Activated naive CD8-positive, alpha-beta T cell treated with anti-CD3 and anti-CD28 coated beads, Interleukin-2, amount 50 U/mL, for 24 hours (primary cell): ENCODE measurements at places on chromosomes 7 and 10.

DNA sequence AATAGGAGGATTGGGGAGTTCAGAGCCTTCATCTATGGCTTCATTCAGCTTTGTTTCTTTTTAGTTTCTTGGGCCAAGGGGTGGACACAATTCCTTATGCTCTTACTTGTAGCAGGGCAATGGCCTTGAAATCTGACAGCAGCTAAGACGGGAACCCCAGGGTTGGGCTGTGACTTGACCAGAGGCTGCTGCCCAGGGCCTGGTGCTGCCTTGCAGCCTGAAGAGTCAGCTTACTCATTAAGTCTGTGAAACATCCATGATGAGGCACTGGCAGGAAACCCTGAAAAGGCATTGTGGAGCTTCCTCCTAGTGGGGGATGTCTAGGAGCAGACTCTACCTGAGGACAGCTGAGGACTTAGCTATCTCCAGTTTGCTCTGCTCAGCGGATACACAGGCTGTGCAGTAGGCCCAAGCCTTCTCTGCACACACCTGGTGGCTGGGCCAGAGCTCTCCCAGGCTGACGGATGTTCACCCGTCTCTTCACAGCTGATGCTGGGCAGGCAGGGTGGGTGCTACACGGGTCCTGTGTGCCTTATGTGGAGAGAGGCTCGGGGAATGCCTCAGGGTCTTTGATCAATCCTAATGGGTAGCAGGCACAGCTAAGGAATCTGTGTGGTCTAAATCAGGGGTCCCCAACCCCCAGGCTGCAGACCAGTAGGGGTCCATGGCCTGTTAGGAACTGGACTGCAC lies 17.8 kb downstream of the CXCL12 start:
- H3K27ac ChIP-seq: no peak overlapping the region
- no peaks in the 10 kb centered on the region for H3K4me1 ChIP-seq
- H3K27me3 ChIP-seq: peaks cover 6% of the 10 kb centered on the region

DNA sequence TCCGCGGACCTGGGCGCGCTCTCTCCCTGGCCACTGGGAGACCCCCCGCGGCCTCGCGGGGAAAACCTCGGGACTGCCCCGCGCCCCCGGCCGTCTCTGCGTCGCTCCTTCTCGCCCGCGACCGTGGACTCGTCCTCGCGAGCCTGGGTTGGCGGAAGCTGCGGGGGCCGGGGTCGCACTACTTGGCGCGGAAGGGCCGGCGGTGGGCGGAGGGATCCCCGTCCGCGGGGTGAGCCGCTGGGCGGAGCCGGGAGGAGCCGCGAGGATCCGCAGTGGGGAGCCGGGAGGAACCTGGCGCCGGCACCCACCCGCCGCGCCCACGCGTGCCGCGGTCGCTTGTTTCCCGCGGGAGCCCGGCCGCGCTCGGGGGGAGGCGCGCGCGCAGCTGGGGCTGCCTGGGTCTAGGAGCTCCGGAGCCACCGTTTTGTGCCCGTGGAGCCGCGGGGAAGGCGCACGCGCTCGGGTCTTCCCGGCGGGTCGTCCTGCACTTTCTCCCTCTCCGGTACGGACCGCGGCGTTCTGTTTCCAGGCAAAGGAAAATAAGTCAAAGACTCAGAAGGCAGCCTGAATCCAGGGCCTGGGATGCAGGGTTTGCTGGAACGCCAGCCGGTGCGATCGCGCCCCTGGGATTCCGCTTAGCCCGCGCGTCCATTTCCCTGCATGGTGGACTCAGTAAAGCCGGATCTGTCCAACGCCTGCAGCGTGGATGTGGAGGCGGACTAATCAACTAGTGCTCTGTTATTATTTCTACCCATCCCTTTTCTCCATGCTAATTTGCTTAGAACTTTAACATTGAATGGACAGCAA lies 28.7 kb upstream of the KMT2C start:
- peak; percentile 82 for DNase-seq
- H3K36me3 ChIP-seq: no peaks in the 10 kb centered on the region
- H3K27me3 ChIP-seq: no peaks in the 10 kb centered on the region
- peaks cover 11% of the 10 kb centered on the region for H3K4me1 ChIP-seq
- H3K4me3 ChIP-seq: peak overlapping the region; percentile 88
- peak overlapping the region; percentile 85 for H3K27ac ChIP-seq

- H3K27ac ChIP-seq: no peak overlapping the region
- H3K27me3 ChIP-seq: peaks cover 1% of the 10 kb centered on the region
- H3K4me1 ChIP-seq: no peaks in the 10 kb centered on the region
- no peak overlapping the region for H3K4me3 ChIP-seq
Observed at GRCh38 chr7:42745357-42746059, 166.4 kb downstream of the C7orf25 start.

GRCh38 chr7:69173846-69174245 lies 424.4 kb upstream of the AUTS2 start:
- H3K4me1 ChIP-seq: no peaks in the 10 kb centered on the region
- H3K36me3 ChIP-seq: no peaks in the 10 kb centered on the region
- H3K27ac ChIP-seq: no peak overlapping the region
- no peak for DNase-seq
- H3K27me3 ChIP-seq: peaks cover 4% of the 10 kb centered on the region

GRCh38 chr7:150361807-150362621 lies 6.6 kb upstream of the REPIN1 start:
- peaks cover 52% of the 10 kb centered on the region for H3K4me1 ChIP-seq
- H3K36me3 ChIP-seq: no peaks in the 10 kb centered on the region
- H3K27me3 ChIP-seq: no peaks in the 10 kb centered on the region
- no peak overlapping the region for H3K4me3 ChIP-seq
- no peak for DNase-seq
- no peak overlapping the region for H3K27ac ChIP-seq

DNA sequence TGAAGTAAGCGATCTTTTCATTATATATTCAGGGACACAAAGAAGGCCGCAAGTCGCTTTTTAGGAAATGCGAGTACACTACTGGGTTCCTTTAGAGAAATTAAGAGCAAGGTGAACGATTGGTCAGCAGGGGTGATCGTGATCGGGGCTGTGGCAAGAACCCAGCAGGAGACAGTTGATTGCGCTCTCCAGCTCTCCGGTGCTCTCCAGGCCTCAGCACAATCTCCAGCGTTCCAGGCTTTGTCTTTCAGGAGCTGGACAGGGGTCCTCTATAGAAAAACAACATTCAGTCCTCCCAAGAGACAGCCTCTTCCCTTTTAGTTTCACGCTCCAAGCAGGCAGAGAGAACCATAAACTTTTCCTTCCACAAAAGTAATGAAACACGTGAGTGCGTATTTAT lies 170.5 kb upstream of the KLF6 start:
- peaks cover 23% of the 10 kb centered on the region for H3K4me1 ChIP-seq
- H3K4me3 ChIP-seq: no peak overlapping the region
- DNase-seq: no peak
- no peaks in the 10 kb centered on the region for H3K27me3 ChIP-seq
- H3K36me3 ChIP-seq: no peaks in the 10 kb centered on the region

GRCh38 chr7:51072281-51072680 lies 244.3 kb downstream of the COBL start:
- no peak overlapping the region for H3K4me3 ChIP-seq
- H3K4me1 ChIP-seq: no peaks in the 10 kb centered on the region
- no peaks in the 10 kb centered on the region for H3K27me3 ChIP-seq
- no peaks in the 10 kb centered on the region for H3K36me3 ChIP-seq
- H3K27ac ChIP-seq: no peak overlapping the region
- DNase-seq: no peak

- H3K36me3 ChIP-seq: no peaks in the 10 kb centered on the region
- no peak overlapping the region for H3K27ac ChIP-seq
- peaks cover 34% of the 10 kb centered on the region for H3K27me3 ChIP-seq
- no peaks in the 10 kb centered on the region for H3K4me1 ChIP-seq
Observed at GRCh38 chr10:59957975-59958374, 51.6 kb upstream of the CCDC6 start.

DNA sequence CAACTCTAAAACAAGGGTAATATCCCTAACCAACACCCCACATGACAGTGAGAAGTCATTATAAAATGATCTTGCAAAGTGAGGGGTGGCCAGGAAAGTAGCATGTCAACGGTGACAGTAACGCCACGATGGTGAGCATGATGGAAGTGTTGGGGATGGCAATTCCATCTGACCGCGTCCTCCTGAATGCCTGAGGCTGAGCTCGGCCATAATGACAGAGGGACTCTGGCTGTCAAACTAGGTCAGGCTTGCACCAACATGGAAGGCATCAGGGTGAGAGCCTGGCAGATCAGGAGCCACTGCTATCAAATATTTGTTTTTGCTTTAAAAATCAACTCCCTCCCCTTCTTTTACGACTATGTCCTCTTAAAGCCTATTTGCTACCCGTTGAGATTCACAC lies 55.7 kb upstream of the EFCAB10 start:
- no peaks in the 10 kb centered on the region for H3K4me1 ChIP-seq
- H3K4me3 ChIP-seq: no peak overlapping the region
- no peak for DNase-seq

GRCh38 chr7:116461500-116461899 lies 38.0 kb upstream of the CAV2 start:
- no peak overlapping the region for H3K4me3 ChIP-seq
- H3K27me3 ChIP-seq: peaks cover 5% of the 10 kb centered on the region
- H3K27ac ChIP-seq: no peak overlapping the region
- H3K36me3 ChIP-seq: no peaks in the 10 kb centered on the region
- no peak for DNase-seq
- no peaks in the 10 kb centered on the region for H3K4me1 ChIP-seq

DNA sequence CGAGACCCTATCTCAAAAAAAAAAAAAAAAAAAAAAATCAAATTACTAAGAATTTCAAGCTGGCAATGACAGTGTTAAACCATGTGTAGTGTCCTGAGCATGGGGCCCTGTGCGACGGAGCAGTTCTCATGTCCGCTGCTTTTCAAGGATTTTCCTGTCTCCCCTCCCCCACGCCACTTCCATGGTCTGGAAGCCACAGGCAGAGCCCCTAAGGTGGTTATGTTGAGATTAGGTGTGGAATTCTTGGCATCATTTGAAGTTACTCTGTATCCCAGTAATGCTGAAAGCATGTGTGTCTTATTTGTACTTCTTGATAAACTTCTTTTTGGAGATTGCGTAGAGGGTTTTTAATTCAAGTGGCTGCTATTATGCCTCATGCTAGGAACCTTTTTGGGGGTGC lies 65.2 kb downstream of the PFKFB3 start:
- H3K4me3 ChIP-seq: no peak overlapping the region
- DNase-seq: no peak
- peaks cover 6% of the 10 kb centered on the region for H3K36me3 ChIP-seq
- peaks cover 54% of the 10 kb centered on the region for H3K4me1 ChIP-seq
- H3K27me3 ChIP-seq: no peaks in the 10 kb centered on the region

- H3K36me3 ChIP-seq: peaks cover 37% of the 10 kb centered on the region
- H3K27ac ChIP-seq: no peak overlapping the region
- H3K27me3 ChIP-seq: no peaks in the 10 kb centered on the region
- no peak overlapping the region for H3K4me3 ChIP-seq
- no peak for DNase-seq
Observed at GRCh38 chr7:38229386-38229785, 44.0 kb downstream of the TARP start.

GRCh38 chr10:104327745-104328645 lies 10.3 kb downstream of the ITPRIP start:
- peak overlapping the region; percentile 71 for H3K4me3 ChIP-seq
- peak overlapping the region; percentile 91 for H3K27ac ChIP-seq
- no peaks in the 10 kb centered on the region for H3K27me3 ChIP-seq
- peaks cover 100% of the 10 kb centered on the region for H3K4me1 ChIP-seq
- H3K36me3 ChIP-seq: peaks cover 21% of the 10 kb centered on the region
- DNase-seq: no peak

GRCh38 chr10:69473304-69473990 lies 22.2 kb downstream of the TSPAN15 start:
- DNase-seq: no peak
- H3K27me3 ChIP-seq: peaks cover 6% of the 10 kb centered on the region
- no peak overlapping the region for H3K4me3 ChIP-seq
- H3K27ac ChIP-seq: no peak overlapping the region

- no peaks in the 10 kb centered on the region for H3K27me3 ChIP-seq
- no peaks in the 10 kb centered on the region for H3K36me3 ChIP-seq
- no peak overlapping the region for H3K4me3 ChIP-seq
- peak; percentile 29 for DNase-seq
- peaks cover 26% of the 10 kb centered on the region for H3K4me1 ChIP-seq
Observed at GRCh38 chr7:129952086-129952652, 591 bp downstream of the UBE2H start.

GRCh38 chr10:88194961-88195367 lies 331.5 kb downstream of the PTEN start:
- H3K4me3 ChIP-seq: no peak overlapping the region
- H3K27me3 ChIP-seq: no peaks in the 10 kb centered on the region
- no peak for DNase-seq
- no peaks in the 10 kb centered on the region for H3K36me3 ChIP-seq
- H3K4me1 ChIP-seq: peaks cover 43% of the 10 kb centered on the region

DNA sequence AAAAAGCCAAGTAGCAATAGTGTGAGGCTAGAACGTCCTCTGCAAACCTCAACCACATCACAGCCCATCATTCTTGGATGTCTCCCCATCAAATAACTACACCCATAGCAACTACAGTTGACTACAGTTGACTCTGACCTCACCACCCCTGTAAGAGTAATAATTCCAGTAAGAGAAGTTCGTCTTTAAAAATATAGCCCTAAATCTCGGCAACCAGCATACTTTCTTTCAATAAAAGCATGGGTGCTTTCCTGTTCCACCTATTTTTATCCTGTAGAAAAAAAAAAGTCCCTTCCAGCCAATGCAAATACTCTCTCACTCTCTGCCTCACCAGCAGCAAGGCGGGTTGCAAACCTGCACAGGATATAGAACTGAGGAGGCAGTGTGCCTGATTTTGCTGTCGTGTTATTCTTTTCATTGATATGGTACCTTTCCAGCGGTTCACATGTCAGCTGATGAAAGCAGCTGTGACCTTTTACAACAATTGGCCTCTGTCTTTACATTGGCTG lies 187.5 kb upstream of the NFE2L3 start:
- H3K4me3 ChIP-seq: no peak overlapping the region
- H3K27me3 ChIP-seq: peaks cover 36% of the 10 kb centered on the region
- H3K27ac ChIP-seq: no peak overlapping the region
- H3K4me1 ChIP-seq: peaks cover 15% of the 10 kb centered on the region
- DNase-seq: no peak
- no peaks in the 10 kb centered on the region for H3K36me3 ChIP-seq

DNA sequence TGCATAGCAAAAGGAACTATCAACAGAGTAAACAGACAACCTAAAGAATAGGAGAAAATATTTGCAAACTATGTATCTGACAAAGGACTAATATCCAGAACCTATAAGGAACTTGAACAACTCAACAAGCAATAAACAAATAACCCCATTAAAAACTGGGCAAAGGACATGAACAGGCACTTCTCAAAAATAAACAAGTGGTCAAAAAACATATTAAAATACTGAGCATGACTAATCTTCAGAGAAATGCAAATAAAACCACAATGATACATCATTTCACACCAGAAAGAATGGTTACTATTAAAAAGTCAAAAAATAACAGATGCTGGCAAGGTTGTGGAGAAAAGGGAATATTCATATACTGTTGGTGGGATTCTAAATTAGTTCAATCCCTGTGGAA lies 17.1 kb downstream of the MAGI2 start:
- DNase-seq: no peak
- H3K27ac ChIP-seq: no peak overlapping the region
- peaks cover 2% of the 10 kb centered on the region for H3K27me3 ChIP-seq
- no peaks in the 10 kb centered on the region for H3K36me3 ChIP-seq
- no peaks in the 10 kb centered on the region for H3K4me1 ChIP-seq

- H3K4me1 ChIP-seq: no peaks in the 10 kb centered on the region
- H3K4me3 ChIP-seq: no peak overlapping the region
- no peak overlapping the region for H3K27ac ChIP-seq
- no peak for DNase-seq
- no peaks in the 10 kb centered on the region for H3K27me3 ChIP-seq
- H3K36me3 ChIP-seq: no peaks in the 10 kb centered on the region
Observed at GRCh38 chr10:78925800-78926319, 142.9 kb upstream of the ZMIZ1 start.

- H3K4me3 ChIP-seq: no peak overlapping the region
- H3K4me1 ChIP-seq: no peaks in the 10 kb centered on the region
- no peak overlapping the region for H3K27ac ChIP-seq
- no peaks in the 10 kb centered on the region for H3K36me3 ChIP-seq
Observed at GRCh38 chr7:158274404-158274811, 313.2 kb downstream of the PTPRN2 start.

GRCh38 chr10:71848325-71849275 lies 2.5 kb downstream of the PSAP start:
- no peaks in the 10 kb centered on the region for H3K27me3 ChIP-seq
- H3K4me1 ChIP-seq: peaks cover 57% of the 10 kb centered on the region
- peak overlapping the region; percentile 3 for H3K27ac ChIP-seq
